Activated CD4-positive, alpha-beta T cell treated with anti-CD3 and anti-CD28 coated beads, Interleukin-2, amount 10 ng/mL, durations not matched to agents 7 days and 5 days (primary cell): ENCODE measurements at places on chromosomes 2 and 18. TPM values are rescaled to one million over a fixed set of nuclear protein-coding genes. Genes with fewer than 3 reads are reported as not detected.

DNA sequence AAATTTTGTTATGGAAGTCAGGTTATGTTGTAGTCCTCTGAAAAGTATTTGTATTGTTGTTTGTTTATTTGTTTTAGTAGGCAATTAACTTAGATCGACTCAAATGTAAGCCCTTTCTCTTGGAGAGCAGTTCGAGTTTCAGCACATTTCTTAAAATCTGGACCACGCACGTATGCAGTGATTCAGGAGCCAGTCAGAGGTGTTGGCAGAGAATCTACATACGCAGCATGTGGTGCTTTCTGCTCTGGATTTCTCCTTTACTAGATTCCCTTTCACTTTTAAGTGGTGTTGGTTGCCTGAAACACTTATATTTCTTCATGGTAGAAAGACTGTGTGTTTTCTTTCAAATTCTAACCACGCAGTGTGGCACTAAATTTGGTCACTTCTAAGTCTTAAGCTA is 773.9 kb upstream of the LRATD1 start:
- H3K27ac ChIP-seq: no peak overlapping the region
- H3K27me3 ChIP-seq: no peaks in the 10 kb centered on the region
- H3K4me3 ChIP-seq: no peak overlapping the region

DNA sequence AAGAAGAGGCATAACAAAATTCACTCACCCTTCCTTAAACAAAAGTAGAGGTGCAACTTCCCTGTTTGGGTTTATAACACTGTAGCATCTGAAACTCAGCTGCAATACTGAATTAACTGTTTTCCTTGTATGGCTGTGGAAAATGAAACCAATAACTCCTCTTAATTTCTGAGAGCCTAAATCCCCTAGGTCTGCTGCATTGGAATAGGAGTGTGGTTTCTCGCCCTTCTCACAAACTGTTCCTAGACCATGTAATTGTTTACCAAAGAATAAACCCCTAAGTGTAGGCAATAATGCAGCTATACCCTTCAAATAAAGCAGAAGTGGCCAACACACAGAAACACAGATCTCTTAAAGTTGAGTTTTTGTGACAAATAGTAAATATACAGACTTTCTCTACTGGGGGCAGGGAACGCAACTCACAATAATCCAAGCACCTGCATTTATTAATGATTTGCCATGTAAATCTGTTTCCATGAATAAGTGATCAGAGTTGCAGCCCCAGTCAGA is 52.0 kb downstream of the RASGRP3 start:
- H3K4me1 ChIP-seq: peaks cover 12% of the 10 kb centered on the region
- no peaks in the 10 kb centered on the region for H3K27me3 ChIP-seq
- DNase-seq: no peak
- H3K4me3 ChIP-seq: no peak overlapping the region
- no peak overlapping the region for H3K27ac ChIP-seq

GRCh38 chr2:16123856-16124780 is 183.8 kb downstream of the MYCN start:
- no peaks in the 10 kb centered on the region for H3K4me1 ChIP-seq
- H3K27ac ChIP-seq: no peak overlapping the region
- no peaks in the 10 kb centered on the region for H3K36me3 ChIP-seq
- DNase-seq: no peak
- no peaks in the 10 kb centered on the region for H3K27me3 ChIP-seq
- H3K4me3 ChIP-seq: no peak overlapping the region

DNA sequence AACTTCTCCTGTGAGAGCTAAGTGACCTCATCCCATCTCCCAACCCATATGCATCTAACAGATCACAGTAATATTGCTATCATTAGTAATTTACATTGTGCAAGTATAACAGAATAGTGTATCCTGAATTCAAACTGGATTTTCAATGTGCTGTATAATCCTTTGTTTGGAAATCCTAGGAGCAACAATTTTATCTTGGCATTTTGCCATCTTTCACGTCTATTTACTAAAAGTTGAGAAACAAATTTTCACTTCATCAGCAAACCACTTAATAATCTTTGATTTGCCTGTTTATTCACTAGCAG is 3.8 kb downstream of the HNRNPLL start:
- H3K27me3 ChIP-seq: no peaks in the 10 kb centered on the region
- H3K4me1 ChIP-seq: peaks cover 67% of the 10 kb centered on the region
- DNase-seq: no peak
- H3K27ac ChIP-seq: peak overlapping the region; percentile 38
- H3K36me3 ChIP-seq: peaks cover 11% of the 10 kb centered on the region

GRCh38 chr2:231395188-231396057 is at the start of gene B3GNT7:
B3GNT7 (plus strand) TSS chr2:231395710; CDS start chr2:231395804, 94 bp downstream.
- no peak for DNase-seq
- H3K36me3 ChIP-seq: peaks cover 2% of the 10 kb centered on the region

DNA sequence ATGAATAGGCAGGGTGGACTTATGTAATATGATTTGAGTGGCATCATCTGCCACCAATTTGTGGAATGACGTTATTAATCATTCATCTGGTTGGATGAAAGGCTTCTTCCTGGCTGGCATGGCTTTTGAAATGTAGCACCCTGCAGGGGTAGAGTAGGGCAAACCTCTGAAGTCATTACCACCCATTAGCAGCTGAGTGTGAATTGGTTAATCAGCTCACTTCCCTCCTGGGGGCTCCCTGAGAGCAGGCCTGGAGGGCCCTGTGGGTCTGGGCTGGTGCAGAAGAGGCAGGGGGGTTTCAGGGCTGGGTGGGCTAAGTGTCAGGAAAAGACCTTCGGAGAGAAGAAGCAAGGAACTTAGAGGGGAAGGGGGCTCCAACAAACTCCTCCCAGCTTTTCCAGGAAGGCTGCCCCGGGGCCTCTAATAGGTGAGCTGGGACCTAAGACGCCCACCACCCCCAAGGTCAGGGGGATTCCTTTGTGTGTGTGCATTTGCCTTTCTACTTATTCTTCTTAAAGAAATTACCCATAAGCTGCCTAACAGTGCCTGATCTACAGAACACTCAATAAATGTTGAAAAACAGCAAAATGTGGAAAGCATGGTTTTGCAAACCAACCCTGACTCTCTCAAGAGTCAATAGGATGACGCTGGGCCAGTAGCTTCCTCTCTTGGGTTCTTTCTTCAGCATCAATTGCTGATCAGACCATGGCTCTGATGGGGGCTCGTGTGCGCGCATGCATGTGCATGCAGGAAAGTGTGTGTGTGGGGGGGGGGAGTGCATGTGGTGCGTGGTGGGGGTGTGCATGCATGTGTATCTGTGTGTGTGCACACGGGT is 49.7 kb upstream of the ZNF516 start:
- no peaks in the 10 kb centered on the region for H3K27me3 ChIP-seq
- no peak for DNase-seq
- H3K27ac ChIP-seq: no peak overlapping the region
- no peak overlapping the region for H3K4me3 ChIP-seq

DNA sequence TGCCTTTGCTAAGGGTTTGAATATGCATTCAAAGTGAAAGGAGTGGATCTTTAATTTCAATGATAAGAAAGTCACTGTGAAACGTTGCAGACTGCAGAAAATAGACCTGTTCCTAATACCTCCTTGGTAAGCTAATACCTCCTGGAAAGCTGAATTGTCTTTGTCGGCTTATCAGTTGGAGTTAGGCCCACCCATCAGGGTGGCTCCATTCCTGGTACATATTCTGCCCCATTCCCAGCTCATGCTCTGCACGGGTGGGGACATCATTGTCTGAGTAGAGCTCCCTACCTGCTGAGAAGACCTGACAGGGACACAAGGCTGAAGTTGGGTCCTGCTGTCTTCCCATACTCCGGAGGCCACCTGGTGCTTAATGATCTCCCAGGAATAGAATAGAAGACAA is 203.3 kb downstream of the EN1 start:
- peaks cover 3% of the 10 kb centered on the region for H3K27me3 ChIP-seq
- no peak for DNase-seq
- H3K4me3 ChIP-seq: no peak overlapping the region
- H3K36me3 ChIP-seq: no peaks in the 10 kb centered on the region

GRCh38 chr2:169294001-169294675 is 68.2 kb downstream of the LRP2 start:
- no peak for DNase-seq
- H3K27ac ChIP-seq: no peak overlapping the region
- H3K4me1 ChIP-seq: no peaks in the 10 kb centered on the region
- H3K36me3 ChIP-seq: no peaks in the 10 kb centered on the region
- H3K27me3 ChIP-seq: peaks cover 16% of the 10 kb centered on the region
- no peak overlapping the region for H3K4me3 ChIP-seq

- H3K27me3 ChIP-seq: peaks cover 27% of the 10 kb centered on the region
- peak overlapping the region; percentile 9 for H3K4me3 ChIP-seq
- H3K36me3 ChIP-seq: peaks cover 21% of the 10 kb centered on the region
These were observed 251.3 kb downstream of the ANAPC1 start for GRCh38 chr2:111632661-111633060.

GRCh38 chr2:71507476-71507875 is 54.1 kb downstream of the DYSF start:
- no peaks in the 10 kb centered on the region for H3K4me1 ChIP-seq
- H3K27me3 ChIP-seq: peaks cover 2% of the 10 kb centered on the region
- DNase-seq: no peak
- no peaks in the 10 kb centered on the region for H3K36me3 ChIP-seq
- H3K4me3 ChIP-seq: no peak overlapping the region

CRYGC gene
- not detected for total RNA-seq

IL1RL1 gene
- total RNA-seq: not detected

VSNL1 gene
- total RNA-seq: not detected

GALNT14 gene
- not detected for total RNA-seq

IL1R1 gene
- 1.3 TPM for total RNA-seq

HOXD13 gene
- total RNA-seq: not detected

AAK1 gene
- 119 TPM for total RNA-seq

SLC23A3 gene
- 2.8 TPM for total RNA-seq

PXDN gene
- 0.58 TPM for total RNA-seq

NEU2 gene
- total RNA-seq: not detected
